ENCODE measurements at places on chromosomes 6 and 20.

- DNase-seq = no peak
Measured at GRCh38 chr20:22449188-22449973, 135.0 kb downstream of the FOXA2 start.

DNA sequence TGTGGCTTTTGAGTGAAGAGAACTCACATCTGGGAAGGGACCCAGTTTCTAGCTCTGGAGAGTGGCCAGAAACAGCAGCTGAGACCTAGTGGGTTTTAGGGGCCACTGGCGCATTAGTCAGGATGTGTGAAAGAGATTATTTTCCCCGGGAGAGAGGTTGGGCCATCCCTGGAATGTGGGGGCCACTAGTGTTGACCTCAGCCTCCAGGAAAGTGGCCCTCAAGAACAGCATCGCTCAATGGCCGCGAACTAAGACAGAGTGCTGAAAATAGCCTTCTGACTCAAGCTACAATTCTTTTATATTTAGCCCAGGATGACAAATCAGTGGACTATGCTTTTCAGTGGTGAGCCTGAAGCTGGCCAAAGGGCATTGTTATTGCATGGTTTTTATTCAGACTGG, 210.4 kb upstream of the RNF24 start:
- no peak for DNase-seq

DNA sequence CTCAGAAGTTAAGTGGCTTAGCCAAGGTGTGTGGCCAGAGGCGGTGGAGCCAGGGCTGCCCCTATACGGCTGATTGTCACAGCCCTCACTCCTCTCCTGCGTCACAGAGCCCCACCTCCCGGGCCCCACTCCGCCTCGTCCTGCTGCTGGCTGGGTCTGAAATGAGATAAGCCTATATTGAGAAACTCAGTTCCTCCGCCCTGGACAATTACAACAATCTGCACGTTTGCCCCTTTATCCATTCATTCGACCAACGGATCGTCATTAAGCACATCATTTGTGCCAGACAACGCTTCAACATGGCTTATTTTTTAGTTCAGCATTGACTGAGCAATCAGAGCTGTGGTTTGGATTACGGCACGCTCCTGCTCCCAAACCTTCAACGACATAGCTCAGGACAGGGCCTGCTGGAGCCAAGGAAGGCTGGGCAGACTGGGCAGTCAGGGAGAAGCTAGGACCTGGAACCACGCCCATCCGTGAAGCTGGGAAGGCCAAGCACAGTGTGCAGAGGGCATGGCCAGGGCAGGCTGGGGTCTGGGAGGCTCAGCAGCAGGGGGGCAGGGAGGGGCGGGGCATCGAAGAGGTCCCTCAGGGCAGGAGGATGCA, 16.6 kb upstream of the EZR start:
- DNase-seq = no peak

DNA sequence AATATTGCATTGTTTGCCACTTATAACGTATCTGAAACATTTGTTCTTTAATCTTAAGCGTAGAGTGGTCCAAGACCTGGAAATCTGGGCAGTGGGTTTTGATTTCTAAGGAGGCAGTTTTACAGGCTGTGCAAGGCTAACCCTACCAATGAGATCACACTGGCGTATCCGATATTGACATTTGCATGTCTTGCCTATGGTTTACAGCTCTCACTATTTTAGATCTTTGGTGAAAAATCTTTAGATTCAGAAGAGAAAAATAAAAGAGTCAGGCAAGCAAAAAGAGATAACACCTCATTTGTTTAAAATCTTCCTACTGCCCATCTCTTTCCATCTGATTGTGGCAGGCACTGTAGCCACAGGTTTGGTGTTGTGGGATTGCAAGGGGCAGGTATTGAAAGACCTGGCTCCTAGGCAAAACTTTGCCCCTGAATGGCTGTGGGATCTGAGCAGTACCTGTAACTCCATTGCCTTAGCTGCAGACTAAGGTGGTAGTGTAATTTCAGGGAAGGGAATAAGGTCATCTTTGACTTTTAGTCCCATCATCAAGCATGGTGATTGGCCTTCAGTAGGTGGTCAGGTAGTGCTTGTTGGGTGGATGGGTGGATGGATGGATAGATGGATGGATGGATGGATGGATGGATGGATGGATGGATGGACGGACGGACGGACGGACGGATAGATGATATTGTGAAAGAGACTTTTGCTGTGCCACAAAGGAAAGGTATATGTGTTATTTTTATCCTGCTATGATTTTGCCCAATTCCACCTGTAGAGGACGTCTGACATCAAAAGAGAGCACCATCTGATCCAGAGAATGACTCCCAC, 1.9 kb downstream of the TNFAIP3 start:
- no peak for DNase-seq

- no peak for DNase-seq
Measured at GRCh38 chr6:36556281-36556680, 9.0 kb upstream of the STK38 start.

GRCh38 chr6:163356324-163356723, 58.2 kb upstream of the QKI start:
- no peak for DNase-seq

DNA sequence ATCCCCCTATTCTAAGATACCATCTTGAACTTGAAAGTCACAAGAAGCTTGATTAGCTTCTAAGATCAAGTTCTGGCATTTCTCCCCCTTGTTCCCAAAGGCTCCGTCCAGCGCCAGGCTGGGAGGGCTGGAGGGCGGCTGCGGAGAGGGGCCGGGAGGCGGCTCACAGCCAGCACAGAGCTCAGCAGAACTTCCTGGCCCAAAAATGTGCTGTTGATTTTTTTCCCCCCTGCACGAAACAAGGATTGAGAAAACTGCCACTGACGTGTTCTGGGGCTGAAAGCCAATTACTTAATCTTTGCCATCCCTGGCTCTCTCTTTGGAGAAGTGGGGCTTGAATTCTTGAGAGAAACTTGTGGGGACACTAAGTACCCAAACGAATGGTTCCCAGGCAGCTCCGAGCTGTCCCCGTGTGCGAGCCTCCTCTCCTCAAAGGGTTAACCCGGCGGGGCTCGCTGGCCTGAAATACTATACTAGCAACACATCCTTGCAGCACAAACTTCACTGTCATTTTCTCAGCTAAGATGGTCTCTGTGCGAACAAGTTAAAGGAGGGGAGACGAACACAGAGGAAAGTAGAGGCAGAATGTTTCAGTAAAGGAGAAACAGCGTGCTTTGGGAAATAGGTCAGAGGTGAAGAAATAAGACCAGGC, 452 bp downstream of the TRAF3IP2 start:
- no peak for DNase-seq

GRCh38 chr20:59632541-59633113, 28.3 kb downstream of the PHACTR3 start:
- DNase-seq = no peak

- DNase-seq = no peak
Measured at GRCh38 chr6:169881976-169882375, 130.6 kb downstream of the ERMARD start.

DNA sequence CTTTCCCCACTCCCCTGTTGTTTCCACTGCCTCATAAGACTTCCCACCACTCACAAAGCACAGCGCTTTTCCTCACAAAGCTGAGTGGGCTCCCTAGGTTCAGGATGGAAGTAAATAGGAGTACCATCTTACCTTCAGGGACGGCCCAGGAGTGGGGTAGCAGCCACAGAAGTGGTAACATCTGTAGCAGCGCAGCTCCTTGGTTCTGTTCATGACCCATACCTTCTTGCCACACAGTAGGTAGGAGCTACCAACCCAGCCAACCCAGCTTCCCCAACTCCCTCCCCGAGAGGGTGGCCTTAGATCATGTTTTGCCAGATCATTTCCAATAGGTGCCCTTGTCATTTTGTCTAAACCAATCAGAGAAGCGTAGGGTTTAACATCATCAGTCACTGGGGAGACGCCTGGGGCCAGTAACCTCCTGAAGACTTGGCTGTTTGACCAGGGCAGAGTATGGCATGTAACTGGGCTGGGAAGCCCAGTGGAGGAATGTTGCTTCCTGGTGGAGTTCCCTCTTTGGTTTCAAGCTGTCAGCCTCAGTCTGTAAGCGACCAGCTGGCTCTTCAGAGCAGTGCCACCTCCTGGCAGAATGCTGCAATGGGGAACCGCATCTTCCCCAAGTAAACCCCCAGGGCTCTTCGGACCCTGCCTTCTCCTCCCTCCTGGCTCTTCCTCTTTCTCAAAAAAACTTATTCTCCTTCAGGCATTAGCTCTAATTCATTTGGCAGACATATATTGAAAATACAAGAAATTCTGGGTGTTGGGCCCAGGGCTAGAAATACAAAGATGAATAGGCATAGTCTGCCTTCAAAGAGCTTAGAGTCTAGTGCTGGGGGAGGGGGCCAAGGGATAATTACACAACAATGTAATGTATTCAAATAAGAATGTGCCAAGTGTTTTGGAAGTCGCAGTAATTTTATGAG, at the start of gene HLA-DMA:
Gene HLA-DMA, minus strand, starts transcription at position 281 of the 923 bp plus-strand sequence. Its CDS starts 61 bp downstream, at position 220.
- peak; percentile 56 for DNase-seq

- no peak for DNase-seq
Measured at GRCh38 chr20:17681726-17682102, 328 bp downstream of the RRBP1 start.

DNA sequence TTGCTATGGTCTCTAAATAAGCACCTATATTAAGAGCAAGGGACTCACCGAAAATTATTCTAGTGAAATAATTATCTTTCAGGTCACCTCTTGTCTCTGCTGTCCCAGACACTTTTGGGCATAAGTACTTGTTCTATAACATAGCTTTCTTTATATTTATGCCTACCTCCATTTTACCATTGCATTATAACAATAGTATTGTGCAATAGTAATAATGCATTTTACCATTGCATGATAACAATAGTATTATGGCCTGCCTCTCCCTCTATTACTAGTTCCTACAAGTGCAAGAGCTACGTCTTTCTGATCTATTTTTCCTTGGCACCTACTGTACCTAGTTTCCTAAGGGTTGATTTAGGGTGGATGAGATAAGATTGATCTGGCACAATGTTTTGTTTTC, 169.2 kb downstream of the PDE7B start:
- no peak for DNase-seq

DNA sequence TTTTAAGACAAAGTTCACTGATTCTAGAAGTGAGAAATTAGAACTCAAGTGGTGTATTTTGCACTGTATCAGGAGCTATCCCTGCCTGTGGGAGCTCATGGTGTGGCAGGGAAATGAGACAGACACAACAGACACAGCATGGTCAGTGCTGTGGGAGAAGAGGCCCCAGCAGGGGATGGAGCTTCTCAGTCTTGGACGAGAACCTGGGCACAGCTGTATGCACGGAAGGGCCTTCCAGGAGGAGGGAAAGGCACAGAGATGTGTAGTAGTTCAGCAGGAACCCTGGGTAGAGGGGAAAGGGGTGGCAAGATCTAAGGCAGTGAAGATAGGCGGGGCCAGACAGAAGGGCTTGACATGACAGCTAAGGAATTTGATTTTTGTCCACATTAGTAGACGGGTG, 48.8 kb upstream of the KIF25 start:
- no peak for DNase-seq

DNA sequence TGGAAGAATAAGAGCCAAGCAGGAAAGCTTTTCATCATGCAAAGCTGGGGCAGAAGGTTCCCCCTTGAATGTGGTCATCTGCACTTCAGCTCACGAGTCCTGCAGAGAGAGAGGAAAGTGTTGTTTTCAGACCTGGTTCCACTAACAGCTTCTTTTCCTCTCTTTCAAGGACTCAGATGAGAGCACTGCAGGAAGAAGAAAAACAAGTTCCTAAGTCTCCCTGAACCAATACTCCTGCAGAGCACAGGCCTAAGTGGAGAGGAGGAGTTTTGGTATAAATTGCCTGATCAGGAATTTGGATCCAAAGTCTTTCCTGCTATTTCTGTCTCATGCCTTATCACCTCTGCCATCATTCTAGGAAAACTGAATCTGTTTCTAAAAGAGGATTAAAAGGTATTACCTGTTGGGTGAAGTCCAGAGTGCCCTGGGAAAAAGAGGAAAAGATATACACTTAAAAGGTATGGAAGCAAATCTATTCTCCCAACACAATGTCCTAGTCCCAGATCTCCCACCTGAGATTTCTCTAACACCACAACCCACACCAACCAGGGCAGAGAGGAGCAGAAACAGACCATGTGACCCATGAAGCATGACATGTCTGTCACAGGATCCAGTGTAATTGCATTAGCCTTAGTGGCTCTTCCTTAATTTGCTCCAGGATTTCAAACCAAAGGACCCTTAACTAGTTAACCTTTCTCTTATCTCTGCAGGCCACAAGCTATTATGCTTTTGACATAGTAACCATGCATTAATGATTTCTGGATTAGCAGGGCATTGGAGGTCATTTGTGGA, 12.2 kb downstream of the HLA-DRB5 start:
- DNase-seq = no peak

DNA sequence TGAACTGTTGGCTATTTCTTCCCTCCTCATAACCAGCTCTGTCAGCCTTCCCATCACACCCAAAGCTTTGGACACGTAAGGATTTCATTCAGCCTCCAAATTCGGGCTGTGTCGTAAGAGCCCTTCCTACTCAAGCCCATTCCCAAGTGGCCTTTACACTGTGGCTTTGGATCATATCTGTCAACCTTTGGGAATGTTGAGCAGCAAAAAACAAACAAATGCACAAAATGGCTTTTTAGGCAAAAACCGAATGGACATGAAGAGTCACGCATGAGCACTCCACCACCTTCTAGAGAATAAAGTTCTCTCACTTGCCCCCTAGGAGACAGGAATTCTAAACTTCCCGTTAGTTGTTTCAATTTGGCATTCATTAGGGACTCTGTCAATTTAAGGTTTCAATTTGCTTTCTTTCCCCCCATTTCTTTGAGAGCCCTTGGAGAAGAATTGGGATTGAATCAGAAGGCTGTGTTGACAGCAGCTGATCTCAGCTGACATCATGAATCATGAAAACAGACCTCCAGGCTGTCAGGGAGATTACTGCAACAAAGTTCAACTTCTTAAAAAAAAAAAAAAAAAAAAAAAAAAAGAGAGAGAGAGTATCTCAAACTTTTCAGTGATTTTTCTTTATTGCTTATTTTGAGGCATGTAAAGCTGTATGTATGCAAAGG, 110.3 kb downstream of the BCAS1 start:
- DNase-seq = no peak

- no peak for DNase-seq
Measured at GRCh38 chr6:145071836-145072235, 663.5 kb downstream of the EPM2A start.

- DNase-seq = peak; percentile 9
Measured at GRCh38 chr20:52054123-52054522, 137.5 kb downstream of the ZFP64 start.

DNA sequence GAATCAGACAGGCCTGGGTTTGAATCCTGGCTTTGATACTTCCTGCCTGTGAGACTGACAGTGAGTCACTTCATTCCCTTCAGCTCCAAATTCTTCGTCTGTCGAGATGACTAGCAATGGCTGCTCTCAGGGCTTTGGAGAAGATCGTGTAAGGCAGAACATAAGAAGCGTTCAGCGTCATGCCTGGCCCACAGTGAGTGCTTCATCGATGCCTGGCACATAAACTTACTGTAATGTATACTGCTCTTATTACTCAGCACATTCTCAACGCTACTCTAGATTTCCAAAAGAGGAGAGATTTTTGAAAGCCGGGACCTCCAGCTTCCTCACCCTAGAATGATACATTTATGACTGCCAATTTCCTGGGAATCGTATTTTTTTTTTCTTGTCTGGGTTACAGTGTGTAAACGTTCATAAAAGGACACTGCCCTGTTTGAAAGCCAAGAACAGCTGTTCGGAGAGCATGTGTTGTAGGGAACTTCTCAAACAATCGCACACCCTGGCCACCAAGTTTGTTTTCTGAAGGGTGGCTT, 16.2 kb upstream of the BCAS1 start:
- DNase-seq = no peak

Data from stimulated activated CD8-positive, alpha-beta memory T cell treated with anti-CD3 and anti-CD28 coated beads, Interleukin-12 subunit alpha, Interleukin-12 subunit beta, amount 100 ng/mL, for 4 hours (primary cell).